HS-27A (cell line): ENCODE measurements at places on chromosomes 12 and 14.

GRCh38 chr12:48615681-48616080 lies 45.8 kb upstream of the LALBA start:
- DNase-seq: no peak

DNA sequence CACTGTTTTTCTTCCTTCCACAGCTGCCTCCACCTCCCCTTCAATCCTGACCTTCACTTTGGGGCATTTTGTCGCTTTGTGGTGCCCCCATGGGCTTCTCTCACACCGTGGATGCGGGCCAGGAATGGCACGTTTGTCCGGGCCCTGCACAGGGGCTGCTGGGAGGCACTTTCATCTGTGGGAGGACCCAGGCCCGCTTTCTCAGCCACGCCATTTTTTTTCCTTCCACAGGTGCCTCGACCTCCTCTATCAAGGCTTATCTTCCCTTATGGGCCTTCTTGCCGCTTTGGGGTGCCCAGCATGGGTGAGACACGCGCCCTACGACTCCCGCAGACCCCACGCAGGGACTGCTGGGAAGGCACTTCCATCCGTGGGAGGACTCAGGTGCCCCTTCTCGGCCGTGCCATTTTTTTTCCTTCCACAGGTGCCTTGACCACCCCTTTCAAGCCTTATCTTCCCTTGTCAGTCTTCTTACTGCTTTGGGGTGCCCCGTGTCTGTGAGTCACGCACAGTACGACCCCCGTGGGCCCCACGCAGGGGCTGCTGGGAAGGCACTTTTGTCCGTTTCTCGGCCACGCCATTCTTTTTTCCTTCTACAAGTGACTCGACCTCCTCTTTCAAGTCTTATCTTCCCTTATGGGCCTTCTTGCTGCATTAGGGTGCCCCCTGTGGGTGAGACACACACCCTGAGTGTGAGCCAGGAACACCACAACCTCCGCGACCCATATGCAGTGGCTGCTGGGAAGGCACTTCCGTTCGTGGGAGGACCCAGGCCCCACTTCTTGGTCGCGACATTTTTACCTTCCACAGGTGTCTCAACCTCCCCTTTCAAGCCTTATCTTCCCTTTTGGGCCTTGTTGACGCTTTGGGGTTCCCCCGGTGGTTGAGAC lies 270.7 kb downstream of the ALG10 start:
- DNase-seq: no peak

GRCh38 chr12:75571204-75571603 lies 59.8 kb upstream of the KRR1 start:
- DNase-seq: no peak

- no peak for DNase-seq
Measured at GRCh38 chr12:48903363-48903981, 21.8 kb downstream of the FKBP11 start.

DNA sequence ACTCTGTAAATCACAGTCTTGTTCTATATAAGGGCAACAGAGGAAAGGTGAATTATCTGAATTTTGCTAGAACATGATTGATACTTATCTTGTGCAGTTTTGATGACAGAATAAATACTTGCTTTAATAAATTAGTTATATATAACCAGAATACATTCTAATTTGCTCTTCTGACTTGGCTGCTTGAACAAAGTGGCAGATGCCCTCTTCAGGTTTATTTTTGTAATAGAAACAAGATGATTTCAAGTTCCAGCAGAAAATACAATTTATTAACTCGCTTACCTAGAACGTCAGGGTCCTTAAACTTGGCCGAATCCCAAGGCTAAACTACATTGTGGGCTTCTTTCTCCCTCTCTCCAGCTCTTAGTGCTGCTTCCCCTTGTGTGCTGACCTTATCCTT lies 57.6 kb upstream of the SSTR1 start:
- no peak for DNase-seq

- no peak for DNase-seq
Measured at GRCh38 chr14:55691659-55692058, 111.7 kb downstream of the KTN1 start.

DNA sequence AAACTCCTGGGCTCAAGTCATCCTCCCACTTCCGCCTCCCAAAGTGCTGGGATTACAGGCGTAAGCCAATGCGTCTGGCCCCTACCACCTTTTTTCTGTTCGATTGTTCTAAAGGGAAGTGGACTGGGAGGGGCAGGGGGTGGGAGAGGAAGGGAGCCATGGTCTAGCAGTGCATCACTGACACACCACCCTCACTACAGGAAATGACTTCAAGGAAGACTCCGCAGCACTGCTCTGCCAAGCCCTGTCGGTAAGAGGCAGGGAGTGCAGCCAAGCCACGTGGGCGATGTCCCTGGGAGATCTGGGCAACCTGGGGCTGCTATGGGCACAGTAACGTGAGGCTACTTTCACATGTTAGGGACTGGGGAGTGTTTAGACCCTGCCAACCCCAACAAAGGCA lies 18.0 kb downstream of the LRRC74A start:
- no peak for DNase-seq

- DNase-seq: no peak
Measured at GRCh38 chr12:62697893-62698292, 231.3 kb downstream of the MON2 start.

DNA sequence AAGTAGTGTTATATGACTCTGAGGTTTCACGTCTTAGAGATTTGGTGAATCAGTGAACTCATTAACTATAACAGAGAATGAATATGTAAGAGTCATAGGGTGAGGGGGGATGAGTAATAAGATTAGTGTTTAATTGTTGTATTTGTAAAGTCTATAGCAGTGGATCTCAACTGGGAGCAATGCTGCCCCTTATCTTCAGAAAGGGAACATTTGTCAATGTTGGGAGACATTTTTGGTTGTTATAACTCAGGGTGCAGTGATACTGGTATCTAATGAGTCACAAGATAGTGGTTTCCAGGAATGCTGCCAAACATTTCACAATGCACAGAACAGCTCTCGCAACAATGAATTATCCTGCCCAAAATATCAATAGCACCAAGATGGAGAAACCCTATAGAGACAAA lies 1193.7 kb downstream of the GALC start:
- DNase-seq: no peak

GRCh38 chr12:113794774-113795173 lies 171.4 kb downstream of the RBM19 start:
- DNase-seq: no peak

- DNase-seq: no peak
Measured at GRCh38 chr12:131491916-131492490, 218.9 kb upstream of the SFSWAP start.

GRCh38 chr12:119786539-119786938 lies 90.6 kb downstream of the CIT start:
- DNase-seq: no peak

GRCh38 chr14:104465482-104466390 lies 113.8 kb upstream of the C14orf180 start:
- DNase-seq: no peak

DNA sequence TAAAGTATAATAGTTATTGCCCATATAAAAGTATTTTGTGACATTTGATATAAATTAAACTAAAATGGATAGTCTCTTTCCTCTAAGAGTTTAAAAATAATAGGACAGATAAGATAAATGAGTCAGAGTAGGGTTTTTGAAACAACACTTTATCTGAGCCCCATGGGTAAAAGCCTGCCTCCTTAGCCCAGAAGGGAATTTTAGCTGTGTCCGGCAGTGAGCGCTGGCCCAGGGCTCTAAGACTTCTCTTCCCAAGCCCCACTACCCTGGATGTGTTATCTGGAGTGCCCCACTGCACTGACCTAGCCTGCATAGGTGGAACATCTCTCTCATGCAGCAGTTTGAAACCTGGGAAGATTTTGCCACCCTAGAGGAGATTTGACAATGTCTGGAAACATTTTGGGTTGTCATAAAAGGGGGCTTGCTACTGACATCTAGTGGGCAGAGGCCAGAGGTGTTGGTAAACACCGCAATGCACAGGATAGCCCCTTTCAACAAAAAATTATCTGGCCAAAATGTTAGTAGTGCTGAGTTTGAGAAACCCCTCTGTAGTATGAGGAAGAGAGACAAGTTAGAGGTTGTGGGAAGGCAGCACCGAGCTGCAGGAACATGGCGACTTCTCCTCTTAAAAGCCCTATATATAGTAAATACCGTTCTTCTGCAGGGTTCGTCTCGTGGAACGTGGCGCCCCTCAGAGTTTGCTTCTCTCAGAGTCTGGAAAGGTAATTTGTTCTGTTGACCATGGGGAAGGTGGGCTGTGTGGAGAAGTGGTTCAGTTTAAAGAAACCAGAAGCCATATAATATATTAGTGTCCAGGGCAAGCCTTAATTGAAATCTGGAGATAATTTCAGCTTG lies 29.3 kb upstream of the ATF1 start:
- peak; percentile 12 for DNase-seq

GRCh38 chr14:37810094-37810801 lies 214.8 kb downstream of the TTC6 start:
- no peak for DNase-seq

GRCh38 chr12:8033153-8034044 lies 883 bp downstream of the FOXJ2 start:
- DNase-seq: no peak

GRCh38 chr12:114311974-114312373 lies 94.0 kb downstream of the TBX5 start:
- no peak for DNase-seq

DNA sequence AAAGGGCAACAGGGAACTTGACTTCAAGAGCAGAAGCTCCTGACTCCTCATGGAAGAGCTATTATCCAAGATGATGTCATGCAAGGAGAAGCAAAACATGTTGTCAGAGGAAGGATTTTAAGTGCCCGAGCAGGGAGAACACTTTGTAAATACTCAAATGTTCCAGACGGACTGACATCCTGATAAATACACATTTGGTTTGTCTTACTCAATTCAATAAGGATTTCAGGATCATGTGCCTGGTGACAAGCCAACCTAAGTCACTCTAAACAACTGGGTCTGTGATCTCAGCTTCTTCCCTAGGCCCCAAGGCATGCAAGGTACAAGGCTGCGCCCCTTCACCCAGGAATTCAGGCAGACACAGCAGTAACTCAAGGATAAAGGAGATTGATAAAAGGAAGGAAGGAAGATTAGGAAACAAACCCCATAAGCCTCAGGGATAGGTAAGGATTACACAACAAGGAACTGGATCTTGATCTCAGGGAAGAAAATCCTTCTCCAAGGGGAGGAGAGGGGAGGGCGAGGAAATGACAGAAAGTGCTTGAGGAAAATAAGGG lies 26.8 kb upstream of the CEBPE start:
- no peak for DNase-seq

DNA sequence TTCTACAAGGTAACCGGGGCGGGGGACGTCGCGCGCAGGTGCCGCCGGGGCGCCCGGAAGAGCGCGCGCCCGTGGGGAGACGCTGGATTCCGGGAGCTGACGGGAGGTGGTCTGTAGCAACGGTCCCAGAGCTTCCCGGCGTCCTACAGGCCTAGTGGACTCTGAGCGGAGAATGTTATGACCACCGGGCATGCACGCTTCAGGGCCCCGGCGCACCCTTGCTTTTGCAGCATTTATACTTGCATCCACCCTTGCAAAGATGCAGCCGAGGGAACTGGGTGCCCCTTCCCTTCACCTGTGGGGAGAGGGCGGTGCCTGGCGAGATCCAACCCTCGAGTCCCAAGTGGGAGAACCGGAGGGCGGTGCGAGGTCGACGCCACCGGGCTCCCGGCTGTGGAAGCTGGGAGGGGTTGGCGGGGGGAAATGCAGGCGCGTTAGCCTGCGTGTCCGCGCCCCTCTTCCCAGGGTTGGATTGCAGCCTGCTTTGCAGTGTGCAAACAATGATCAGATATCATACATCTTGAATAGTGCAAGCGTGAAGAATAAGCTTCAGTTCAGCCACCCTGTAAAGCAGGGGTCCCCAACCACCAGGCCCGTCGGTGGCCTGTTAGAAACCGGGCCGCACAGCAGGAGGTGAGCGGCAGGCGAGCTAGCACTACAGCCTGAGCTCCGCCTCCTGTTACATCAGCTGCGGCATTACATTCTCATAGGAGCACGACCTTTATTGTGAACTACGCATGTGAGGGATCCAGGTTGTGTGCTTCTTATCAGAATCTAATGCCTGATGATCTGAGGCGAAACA lies 576 bp downstream of the ERP29 start:
- DNase-seq: peak; percentile 26

DNA sequence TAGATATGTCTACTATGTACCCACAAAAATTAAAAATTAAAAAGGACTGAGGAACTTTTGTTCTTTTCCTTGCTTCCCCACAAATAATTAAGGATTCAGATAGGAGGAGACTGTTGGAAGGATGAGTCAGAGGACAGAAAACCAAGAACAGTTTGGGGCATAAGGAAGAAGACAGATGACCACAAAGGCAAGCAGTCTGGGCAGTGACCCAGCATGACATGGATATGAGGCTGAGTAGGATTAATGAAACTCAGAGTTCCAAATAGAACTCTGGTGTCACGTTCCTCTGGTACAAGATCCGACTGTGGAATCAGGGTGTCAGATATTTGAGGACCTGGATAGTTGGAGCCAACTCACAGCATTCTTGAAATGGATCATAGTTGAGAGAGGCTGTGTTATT lies 89.3 kb upstream of the SLC38A4 start:
- DNase-seq: peak; percentile 84

DNA sequence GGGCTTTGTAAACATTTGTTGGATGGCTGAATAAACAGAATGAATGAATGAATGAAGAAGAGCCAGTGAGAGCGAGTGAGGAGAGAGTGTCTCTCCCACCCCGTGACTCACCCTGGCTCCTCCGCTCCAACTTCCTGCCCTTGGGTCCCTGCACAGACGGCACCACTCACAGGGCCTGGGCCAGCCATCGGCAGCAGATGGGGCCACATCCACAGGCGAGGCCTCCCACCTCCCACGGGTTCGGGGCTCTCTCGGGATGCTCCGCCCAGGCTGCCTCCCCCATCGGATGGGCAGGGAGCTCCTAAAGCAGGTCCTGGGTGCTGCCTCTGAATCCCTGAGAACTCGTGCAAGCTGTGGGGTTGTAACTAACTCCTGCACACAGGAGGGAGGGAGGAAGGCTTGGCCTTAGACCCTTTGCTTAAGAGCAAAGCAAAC lies 41.3 kb downstream of the CCNK start:
- no peak for DNase-seq

DNA sequence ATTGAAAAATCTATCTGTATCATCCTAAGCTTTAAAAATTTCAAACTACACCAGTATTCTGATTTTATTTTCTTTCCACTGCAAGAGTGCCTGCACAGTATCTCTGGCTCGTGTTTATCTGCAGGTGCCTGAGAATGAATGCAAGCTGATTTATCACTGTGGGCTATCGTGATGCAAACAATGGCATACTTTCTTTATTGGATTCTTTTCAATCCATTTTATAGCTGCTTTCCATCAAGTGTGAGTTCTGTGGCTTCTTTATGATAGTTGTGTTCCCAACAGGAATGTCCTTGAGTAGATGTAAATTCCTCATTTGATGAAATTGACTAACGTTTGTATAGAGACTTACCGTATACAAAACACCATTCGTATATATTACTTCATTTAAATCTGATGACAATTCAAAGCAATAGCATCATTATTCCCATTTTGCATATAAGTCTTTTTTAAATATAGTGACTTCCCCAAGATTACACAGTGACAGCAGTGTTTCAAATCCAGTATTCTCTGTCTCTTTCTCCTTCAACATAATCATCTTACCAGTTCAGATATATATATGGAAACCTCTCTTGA lies 160.3 kb upstream of the ABCD2 start:
- no peak for DNase-seq
